Activated CD4-positive, alpha-beta T cell treated with anti-CD3 and anti-CD28 coated beads, Interleukin-2, amount 10 ng/mL, durations not matched to agents 24 days and 14 days (primary cell): ENCODE measurements at places on chromosomes 5 and 9. TPM values are rescaled to one million over a fixed set of nuclear protein-coding genes. Genes with fewer than 3 reads are reported as not detected.

GRCh38 chr5:173178369-173178910, 34.1 kb downstream of the BNIP1 start:
- no peaks in the 10 kb centered on the region for H3K36me3 ChIP-seq
- H3K27me3 ChIP-seq: peaks cover 2% of the 10 kb centered on the region
- DNase-seq: no peak
- H3K4me3 ChIP-seq: no peak overlapping the region
- no peaks in the 10 kb centered on the region for H3K4me1 ChIP-seq

DNA sequence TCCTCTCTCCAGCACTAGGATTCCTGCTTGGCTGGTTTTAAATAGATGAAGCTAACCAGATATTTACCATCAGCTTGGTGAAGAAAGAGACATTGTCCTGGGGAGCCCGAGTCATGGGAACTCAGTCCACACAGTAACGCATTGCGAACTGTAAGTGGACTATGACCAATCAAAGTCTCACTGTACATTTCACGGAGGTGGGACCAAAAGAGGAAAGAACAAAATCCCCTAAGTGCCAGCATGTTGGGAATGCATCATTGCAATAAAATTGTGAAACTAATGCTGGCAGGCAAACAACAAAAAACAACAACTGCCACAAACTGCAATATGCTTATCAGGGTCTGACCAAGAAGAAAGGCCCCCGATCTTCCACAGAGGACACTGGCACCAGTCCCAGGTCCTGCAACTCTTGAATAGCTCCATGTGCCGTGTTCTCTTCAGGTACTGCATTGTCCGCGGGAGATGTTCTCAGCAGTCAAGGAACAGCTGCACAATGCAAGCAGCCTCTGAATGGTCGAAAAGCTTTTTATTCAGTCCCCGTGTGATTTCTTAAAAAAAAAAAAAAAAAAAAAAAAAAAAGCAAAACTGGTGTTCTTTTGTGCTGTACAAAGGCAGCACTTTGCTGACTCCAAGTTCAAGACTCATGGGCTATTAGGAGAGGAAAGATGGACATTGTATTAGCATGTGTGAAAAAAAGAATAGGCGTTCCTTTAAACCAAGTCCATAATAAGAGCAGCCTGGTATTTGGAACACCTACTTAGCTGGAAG, 38.1 kb downstream of the SEMA6A start:
- H3K36me3 ChIP-seq: no peaks in the 10 kb centered on the region
- H3K27ac ChIP-seq: no peak overlapping the region
- no peak for DNase-seq
- no peak overlapping the region for H3K4me3 ChIP-seq

DNA sequence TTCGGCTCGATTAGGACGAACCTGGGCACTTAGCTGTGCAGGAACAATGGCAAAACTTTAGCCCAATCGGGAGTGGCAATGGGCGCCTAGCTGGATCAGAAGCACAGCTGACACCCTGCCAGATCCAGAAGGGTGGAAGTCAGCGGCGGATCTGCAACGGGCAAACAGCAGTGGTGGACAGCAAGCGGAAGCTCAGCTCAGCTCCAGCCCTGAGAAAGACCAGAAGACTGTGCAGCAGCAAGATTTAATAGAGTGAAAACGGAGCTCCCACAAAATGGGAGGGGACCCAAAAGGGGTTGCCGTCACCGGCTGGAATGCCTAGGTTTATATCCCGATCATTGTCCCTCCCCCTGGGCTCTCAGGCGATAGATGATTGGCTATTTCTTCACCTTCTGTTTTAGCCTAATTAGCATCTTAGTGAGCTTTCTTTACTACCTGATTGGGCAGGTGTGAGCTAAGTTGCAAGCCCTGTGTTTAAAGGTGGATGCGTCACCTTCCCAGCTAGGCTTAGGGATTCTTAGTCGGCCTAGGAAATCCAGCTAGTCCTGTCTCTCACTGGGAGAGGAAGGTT, 1237.9 kb downstream of the CDH12 start:
- no peak overlapping the region for H3K27ac ChIP-seq
- no peak overlapping the region for H3K4me3 ChIP-seq
- no peaks in the 10 kb centered on the region for H3K36me3 ChIP-seq

Gene TAF11L10
- total RNA-seq: not detected in 2 replicates

Gene SYK
- total RNA-seq: 0.05 and 0.16 TPM in 2 replicates
